ENCODE measurements at places on chromosomes 13 and 19.

DNA sequence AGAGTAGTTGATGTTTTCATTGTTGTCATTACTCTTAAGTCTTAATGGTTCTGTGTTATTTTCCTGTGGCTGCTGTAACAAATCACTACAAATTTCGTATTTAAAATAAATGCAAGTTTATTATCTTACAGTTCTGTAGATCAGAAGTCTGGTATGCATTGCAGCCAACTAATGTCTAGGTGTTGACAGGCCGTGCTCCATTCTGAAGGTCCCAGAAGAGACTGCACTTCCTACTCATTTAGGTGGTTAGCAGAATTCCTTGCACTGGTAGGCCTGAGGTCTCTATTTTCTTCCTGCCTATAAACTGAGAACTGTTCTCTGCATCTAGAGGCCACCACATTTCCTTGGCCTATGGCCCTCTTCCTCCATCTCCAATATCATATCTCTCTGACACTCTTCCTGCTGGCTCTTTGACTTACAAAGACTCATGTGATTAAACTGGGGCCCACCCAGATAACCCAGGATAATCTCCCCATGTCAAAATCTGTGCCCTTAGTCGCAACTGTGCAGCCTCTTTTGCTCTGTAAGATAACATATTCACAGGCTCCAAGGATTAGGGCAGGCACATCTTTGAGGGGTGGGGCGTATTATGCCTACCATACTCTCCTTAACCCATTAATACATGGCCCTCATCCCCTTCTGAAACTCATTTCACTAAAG, 468.4 kb downstream of the FOXO1 start:
- DNase-seq, result no peak

- no peak for DNase-seq
These were observed 1466.9 kb downstream of the UQCRFS1 start for GRCh38 chr19:27745978-27746542.

DNA sequence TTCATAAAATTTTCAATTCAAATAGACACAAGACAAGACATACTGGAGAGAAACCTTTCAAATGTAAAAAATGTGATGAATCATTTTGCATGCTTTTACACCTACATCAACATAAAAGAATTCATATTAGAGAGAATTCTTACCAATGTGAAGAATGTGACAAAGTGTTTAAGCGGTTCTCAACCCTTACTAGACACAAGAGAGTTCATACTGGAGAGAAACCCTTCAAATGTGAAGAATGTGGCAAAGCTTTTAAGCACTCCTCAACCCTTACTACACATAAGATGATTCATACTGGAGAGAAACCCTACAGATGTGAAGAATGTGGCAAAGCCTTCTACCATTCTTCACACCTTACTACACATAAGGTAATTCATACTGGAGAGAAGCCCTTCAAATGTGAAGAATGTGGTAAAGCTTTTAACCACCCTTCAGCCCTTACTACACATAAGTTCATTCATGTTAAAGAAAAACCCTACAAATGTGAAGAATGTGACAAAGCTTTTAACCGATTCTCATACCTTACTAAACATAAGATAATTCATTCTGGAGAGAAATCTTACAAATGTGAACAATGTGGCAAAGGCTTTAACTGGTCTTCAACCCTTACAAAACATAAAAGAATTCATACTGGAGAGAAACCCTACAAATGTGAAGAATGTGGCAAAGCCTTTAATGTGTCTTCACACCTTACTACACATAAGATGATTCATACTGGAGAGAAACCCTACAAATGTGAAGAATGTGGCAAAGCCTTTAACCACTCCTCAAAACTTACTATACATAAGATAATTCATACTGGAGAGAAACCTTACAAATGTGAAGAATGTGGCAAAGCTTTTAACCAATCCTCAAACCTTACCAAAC, 24.6 kb upstream of the ZNF431 start:
- no peak for DNase-seq

GRCh38 chr19:48870048-48870447, 1.6 kb upstream of the PLEKHA4 start:
- DNase-seq, result no peak

- no peak for DNase-seq
These were observed 5.3 kb upstream of the FFAR1 start for GRCh38 chr19:35342430-35342829.

DNA sequence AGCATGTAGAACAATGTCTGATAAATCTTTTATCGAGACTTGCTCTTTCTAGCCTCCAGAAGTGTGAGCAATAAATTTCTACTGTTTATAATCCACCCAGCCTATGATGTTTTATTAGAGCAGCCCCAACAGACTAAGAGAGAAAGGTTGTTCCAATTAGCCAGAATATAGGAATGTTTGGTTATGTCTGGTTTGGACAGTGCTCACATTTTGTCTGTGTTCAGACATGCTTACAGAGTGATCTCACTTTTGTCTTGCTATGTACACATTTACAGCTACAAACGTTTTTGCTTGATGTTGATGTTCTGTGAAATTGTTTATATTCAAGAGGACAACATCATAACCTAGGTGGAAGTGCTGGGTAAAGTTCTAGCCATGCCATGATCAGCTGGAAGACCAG, 18.0 kb upstream of the EVI5L start:
- no peak for DNase-seq

- DNase-seq, result no peak
These were observed 3.4 kb downstream of the TCF3 start for GRCh38 chr19:1648920-1649541.

GRCh38 chr13:47413526-47413925, 516.7 kb upstream of the HTR2A start:
- no peak for DNase-seq

- DNase-seq, result no peak
These were observed 9.4 kb downstream of the ARGLU1 start for GRCh38 chr13:106558527-106558926.

DNA sequence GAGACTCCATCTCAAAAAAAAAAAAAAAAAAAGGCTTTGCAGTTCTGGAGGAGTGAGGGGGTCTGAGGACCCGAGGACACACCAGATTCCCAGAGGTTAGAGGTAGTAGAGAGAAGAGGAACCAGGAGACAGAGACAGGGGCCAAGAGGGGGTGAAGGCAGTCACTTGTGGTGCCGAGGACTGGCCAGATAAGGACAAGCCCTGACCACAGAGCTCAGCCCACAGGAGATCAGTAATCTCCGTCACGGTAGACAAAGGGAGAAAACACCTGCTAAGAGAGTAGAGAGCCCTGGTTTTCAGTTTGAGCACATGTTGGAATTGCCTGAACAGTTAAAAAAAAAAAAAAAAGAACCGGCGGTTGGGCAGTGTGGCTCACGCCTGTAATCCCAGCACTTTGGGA, 1.7 kb upstream of the PRAM1 start:
- DNase-seq, result no peak

- no peak for DNase-seq
These were observed 23.2 kb upstream of the CRTC1 start for GRCh38 chr19:18660051-18660910.

GRCh38 chr13:72782717-72783116, 784 bp downstream of the PIBF1 start:
- DNase-seq, result no peak

GRCh38 chr13:73109288-73109899, 50.6 kb downstream of the KLF5 start:
- DNase-seq, result no peak

- DNase-seq, result no peak
These were observed 17.3 kb upstream of the GDF15 start for GRCh38 chr19:18368504-18369222.

Measured in stimulated activated CD4-positive, alpha-beta T cell treated with anti-CD3 and anti-CD28 coated beads, Interleukin-15, amount 100 ng/mL, for 1 hour (primary cell).